Small intestine (tissue), 16 donors: ENCODE measurements at places on chromosomes 5 and 9. TPM values are rescaled to one million over a fixed set of nuclear protein-coding genes. Genes with fewer than 3 reads are reported as not detected.
A peak's percentile ranks its signal among the peaks of the same experiment; 100 is the strongest.

The ADAMTS19 gene
- polyA plus RNA-seq, result 0.28 TPM

The TMEM174 gene
- polyA plus RNA-seq, result not detected

The F2RL2 gene
- polyA plus RNA-seq, result not detected

- no peak for DNase-seq
- peak within 1 kb of the TSS; percentile 42 for H3K4me3 ChIP-seq
- no peaks in the 10 kb centered on the region for H3K4me1 ChIP-seq
- no peaks in the 10 kb centered on the region for H3K27me3 ChIP-seq
Measured at GRCh38 chr5:138274189-138274853, at the start of gene GFRA3. Gene GFRA3, minus strand, starts transcription at chr5:138274621. Its CDS starts 197 bp downstream, at chr5:138274424.

DNA sequence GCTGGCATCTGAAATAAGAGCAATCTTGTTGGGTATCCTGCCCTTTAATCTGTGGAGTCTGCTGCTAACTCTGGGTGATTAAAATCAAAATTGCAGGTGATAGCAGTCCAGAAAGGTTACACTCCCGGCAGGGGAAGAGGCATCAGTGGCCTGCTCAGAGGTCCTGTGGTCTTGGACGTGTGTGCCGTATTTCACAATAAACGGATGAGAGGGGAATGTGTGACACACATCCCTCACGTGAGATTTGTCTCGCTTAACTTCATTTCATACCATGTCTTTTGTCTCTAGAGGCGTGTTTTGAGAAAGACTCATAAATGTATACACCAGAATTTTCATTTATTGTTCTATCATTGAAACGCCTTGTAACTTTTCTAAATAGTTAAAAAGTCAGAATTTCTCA, 36.6 kb downstream of the FAM240B start:
- no peaks in the 10 kb centered on the region for H3K4me1 ChIP-seq
- DNase-seq, result no peak
- no peaks in the 10 kb centered on the region for H3K36me3 ChIP-seq
- no peak overlapping the region for H3K4me3 ChIP-seq
- no peaks in the 10 kb centered on the region for H3K27me3 ChIP-seq

DNA sequence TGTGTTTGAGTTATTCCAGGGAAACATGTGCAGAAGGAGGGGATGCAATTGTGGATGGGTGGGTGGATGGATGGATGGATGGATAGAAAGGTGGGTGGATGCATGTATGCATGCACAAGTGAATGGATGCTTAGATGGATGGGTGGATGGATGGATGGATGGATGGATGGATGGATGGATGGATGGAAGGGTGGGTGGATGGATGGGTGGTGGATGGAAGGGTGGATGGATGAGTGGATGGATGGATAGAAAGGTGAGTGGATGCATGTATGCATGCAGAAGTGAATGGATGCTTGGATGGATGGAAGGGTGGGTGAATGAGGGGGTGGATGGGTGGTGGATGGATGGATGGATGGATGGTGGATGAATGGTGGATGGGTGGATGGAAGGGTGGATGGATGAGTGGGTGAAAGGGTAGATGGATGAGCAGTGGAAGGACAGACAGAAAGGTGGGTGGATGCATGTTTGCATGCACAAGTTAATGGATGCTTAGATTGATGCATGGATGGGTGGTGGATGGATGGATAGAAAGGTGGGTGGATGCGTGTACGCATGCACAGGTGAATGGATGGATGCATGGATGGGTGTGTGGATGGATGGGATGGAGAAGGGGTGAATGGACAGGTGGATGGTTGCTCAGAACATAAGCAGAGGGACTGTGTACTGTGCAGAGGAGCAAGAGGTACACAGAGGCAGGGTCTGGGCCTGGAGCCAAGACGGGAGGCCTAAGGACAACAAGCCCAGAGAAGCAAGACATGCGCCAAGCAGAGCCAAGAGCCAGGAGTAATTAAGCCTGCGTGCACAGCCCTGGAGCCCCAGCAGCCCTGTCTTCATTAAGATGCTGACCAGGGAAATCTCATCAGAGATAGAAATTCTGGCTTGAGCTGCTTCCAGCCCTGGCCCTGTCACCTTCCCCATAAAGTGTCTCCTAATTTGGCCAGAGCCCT, 84.6 kb upstream of the PPP1R26 start:
- H3K4me1 ChIP-seq, result no peaks in the 10 kb centered on the region
- H3K27me3 ChIP-seq, result no peaks in the 10 kb centered on the region
- no peak overlapping the region for H3K4me3 ChIP-seq
- no peak overlapping the region for H3K27ac ChIP-seq

DNA sequence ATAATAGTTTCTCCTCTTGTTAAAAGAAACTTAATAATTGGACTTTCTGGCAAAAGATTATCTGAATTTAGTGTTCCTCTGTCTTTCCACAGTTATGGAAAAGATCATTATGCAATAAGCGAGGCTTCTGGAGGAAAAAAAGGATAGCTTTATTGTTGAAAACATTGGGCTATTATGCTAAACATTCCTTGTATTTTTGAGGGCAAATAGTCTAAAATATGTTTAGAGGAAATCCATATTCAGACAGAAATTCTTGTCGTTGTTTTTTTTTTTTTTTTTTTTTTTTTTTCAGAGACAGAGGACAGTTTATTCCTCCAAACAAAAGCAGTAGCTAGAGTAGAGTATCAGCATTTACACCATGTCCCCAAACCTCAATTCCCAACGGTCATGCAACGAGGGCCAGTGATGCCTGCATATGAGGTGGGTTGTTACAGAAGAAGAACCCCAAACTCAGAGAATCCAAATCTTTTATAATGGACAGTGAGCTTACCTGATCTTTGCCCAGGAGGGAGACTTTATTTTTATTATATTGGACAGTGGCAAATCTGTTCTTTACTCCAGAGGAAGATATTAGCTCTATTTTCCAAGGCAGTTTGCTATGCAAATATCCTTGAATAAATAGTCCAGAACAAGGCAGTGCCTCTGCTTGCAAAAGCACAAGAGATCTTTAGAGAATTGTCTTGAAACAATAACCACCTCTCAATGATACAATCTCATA, 48.4 kb upstream of the CDK5RAP2 start:
- no peak overlapping the region for H3K27ac ChIP-seq
- DNase-seq, result no peak
- H3K36me3 ChIP-seq, result no peaks in the 10 kb centered on the region
- H3K27me3 ChIP-seq, result no peaks in the 10 kb centered on the region

- no peaks in the 10 kb centered on the region for H3K4me1 ChIP-seq
- peaks cover 2% of the 10 kb centered on the region for H3K27me3 ChIP-seq
- no peak overlapping the region for H3K4me3 ChIP-seq
- no peaks in the 10 kb centered on the region for H3K36me3 ChIP-seq
- no peak for DNase-seq
Measured at GRCh38 chr9:123825342-123826060, 104.4 kb downstream of the DENND1A start.

- H3K4me1 ChIP-seq, result no peaks in the 10 kb centered on the region
- no peak for DNase-seq
- no peaks in the 10 kb centered on the region for H3K36me3 ChIP-seq
- H3K27ac ChIP-seq, result no peak overlapping the region
- H3K27me3 ChIP-seq, result no peaks in the 10 kb centered on the region
Measured at GRCh38 chr9:110076894-110077725, 130.8 kb downstream of the C9orf152 start.
